ENCODE measurements at places on chromosomes 4 and X.

GRCh38 chr4:175451238-175451965, 360.7 kb downstream of the GPM6A start:
- DNase-seq, result no peak

- no peak for DNase-seq
Observed at GRCh38 chr4:71857713-71858451, 74.0 kb upstream of the GC start.

- no peak for DNase-seq
Observed at GRCh38 chrX:72080800-72081199, 50.9 kb downstream of the RTL5 start.

DNA sequence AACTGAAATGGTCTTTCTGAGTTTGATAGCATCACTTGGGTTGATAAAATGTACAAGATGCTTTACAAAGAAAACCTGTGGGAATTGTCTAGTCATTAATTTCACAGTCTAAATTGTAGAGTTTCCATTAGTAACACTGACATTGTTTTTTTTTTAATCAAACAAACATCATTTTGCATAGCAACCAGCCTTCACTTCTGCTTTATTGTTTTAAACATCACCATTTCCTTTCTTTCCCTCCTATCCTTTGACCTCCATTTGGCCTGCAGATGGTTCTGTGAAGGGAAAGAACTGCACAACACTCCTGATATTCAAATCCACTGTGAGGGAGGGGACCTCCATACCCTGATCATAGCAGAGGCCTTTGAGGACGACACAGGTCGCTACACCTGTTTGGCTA, 171.1 kb downstream of the PALLD start:
- no peak for DNase-seq

- no peak for DNase-seq
Observed at GRCh38 chr4:160238790-160239189, 1135.9 kb downstream of the RAPGEF2 start.

GRCh38 chr4:120005076-120005475, 61.6 kb downstream of the MAD2L1 start:
- no peak for DNase-seq
